ENCODE measurements at places on chromosomes 7 and 10.

DNA sequence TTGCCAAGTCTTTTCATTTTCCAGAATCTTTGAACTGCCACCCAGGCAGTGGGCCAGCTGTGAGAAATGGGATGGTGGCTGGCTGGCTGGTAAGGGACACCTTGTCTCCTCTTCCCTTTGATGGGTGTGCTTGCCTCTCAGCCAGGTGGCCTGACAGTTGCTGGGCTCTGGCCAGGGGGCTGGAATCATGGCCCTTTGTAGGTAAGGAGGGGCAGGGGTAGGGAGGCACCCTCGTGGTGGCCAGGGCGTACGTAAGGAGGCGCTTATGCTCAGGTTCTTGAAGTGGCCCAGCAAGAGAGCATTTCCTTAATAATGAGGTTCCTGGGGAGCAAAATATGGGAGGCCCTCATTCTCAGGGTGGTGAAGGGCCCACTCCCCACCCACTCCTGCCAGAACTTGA lies 33.0 kb upstream of the GOLGA7B start:
- no peak for DNase-seq

GRCh38 chr10:42938351-42938750 lies 138.5 kb upstream of the RET start:
- DNase-seq = no peak

DNA sequence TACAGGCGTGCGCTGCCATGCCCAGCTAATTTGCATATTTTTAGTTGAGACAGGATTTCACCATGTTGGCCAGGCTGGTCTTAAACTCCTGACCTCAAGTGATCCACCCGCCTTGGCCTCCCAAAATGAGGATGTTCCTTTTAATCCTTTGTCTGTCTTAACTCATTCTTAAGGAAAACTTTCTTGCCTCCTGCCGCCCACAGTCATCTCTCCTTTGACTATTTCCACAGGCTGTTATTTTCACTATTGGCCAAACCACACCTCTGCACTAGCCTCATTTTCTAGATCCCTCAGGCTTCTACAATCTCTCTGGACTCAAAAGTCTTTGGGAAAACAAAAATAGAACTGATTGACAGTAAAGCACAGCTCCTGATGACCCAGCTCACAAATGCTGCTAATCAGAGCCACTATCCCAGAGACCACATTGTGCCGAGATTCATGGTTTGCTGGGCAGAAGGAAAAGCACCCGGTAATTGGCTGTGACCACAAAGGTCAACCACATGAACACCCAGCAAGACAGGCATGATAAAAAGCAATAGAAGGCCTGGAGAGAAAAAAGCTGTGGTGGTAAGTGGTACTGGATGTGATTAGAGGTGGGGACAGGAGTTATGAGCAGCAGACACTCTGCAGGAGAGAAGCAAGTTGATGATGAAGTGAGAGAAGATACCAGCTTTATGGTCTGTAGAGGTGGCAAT lies 44.1 kb upstream of the ZNRF2 start:
- DNase-seq = no peak

DNA sequence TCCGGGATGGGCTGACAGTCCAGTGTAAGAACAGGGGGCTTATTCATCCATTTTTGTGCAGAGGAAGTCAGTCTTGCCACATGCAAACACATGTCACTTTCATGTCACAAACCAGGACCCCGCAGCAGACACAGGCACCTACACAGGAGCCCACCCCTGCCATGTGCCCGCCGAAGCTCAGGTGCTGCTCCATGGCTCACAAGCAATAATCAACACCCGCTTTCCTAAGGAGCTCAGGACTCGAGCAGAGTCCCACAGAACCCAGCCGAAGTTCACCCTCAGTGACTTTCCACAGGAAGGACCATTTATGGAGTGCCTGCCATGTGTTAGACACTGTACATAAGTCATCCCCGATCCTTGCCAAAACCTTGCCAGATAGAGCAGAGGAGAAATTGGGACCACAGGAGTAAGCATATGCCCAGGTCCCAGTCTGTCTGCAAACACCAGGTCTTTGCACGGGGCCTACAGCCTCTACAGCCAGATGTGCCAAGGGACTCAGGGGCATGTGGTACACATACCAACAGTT lies 99.4 kb downstream of the EBF3 start:
- no peak for DNase-seq

DNA sequence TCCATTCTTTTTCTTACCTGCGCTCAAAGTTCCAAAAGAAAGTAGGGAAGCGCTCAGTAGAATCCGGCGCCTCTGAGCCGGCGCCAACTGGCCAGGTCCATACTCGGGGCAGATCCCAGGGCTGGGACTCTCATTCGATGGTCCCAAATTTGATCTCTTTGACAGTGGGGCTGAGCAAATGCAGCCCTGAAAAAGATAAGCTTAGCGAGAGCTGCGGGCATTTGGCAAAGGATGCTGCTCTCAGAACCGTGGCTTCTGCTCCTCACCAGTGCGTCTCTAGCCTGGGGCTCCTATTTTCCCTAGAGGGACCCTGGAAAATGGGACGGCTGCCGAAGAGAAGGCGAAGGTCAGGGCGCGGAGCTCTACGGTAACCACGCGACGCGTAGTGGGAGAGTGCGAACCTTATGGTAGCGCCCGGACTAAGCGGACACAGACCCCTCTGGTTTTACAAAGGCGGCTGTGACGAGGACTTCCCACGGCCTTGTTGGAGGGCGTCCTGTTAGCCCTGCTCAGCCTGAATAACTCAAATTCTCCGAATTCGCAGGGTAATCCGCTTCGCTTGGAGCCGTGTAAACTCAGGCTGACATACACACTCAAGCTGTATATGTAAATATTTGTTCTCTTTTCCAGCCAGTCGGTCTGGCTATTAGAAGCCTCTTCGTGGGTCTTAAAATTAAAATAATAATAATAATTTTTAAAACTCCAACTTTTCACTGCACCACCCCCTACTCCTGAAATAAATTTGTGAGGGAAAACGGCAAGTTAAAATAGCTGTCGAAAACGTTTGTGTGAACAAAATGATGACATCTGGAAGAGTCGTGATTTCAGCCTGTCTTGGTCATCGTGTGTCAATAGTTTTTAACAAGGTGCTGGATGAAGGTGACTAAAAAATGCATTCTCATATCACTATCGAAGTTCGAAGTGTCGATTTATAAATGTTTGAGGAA lies 869 bp upstream of the TBX20 start:
- no peak for DNase-seq

- DNase-seq = no peak
These were observed 41.2 kb downstream of the PDZD8 start for GRCh38 chr10:117334066-117334465.

- DNase-seq = no peak
These were observed 563.3 kb upstream of the SORCS1 start for GRCh38 chr10:107727767-107728317.

GRCh38 chr10:92695679-92696605 lies 6.2 kb downstream of the HHEX start:
- no peak for DNase-seq

- DNase-seq = no peak
These were observed 256.4 kb upstream of the PHYHIPL start for GRCh38 chr10:58919927-58920654.

- DNase-seq = no peak
These were observed 51.3 kb downstream of the COBL start for GRCh38 chr7:51265066-51265907.

GRCh38 chr10:90328459-90328858 lies 529.4 kb downstream of the HTR7 start:
- DNase-seq = no peak

All from CD4-positive, alpha-beta T cell treated with Interferon alpha-2 for 1 hour (primary cell).